ENCODE measurements at places on chromosomes 12 and 14.

- DNase-seq: no peak
Measured at GRCh38 chr12:97957109-97957508, 494.5 kb downstream of the RMST start.

GRCh38 chr12:6257007-6257406 is 53.5 kb upstream of the PLEKHG6 start:
- no peak for DNase-seq

- peak; percentile 19 for DNase-seq
Measured at GRCh38 chr12:123937707-123938591, 34.7 kb downstream of the CCDC92 start.

GRCh38 chr14:37153483-37153882 is 18.9 kb downstream of the SLC25A21 start:
- no peak for DNase-seq
